ENCODE measurements at places on chromosomes 11 and 22.

DNA sequence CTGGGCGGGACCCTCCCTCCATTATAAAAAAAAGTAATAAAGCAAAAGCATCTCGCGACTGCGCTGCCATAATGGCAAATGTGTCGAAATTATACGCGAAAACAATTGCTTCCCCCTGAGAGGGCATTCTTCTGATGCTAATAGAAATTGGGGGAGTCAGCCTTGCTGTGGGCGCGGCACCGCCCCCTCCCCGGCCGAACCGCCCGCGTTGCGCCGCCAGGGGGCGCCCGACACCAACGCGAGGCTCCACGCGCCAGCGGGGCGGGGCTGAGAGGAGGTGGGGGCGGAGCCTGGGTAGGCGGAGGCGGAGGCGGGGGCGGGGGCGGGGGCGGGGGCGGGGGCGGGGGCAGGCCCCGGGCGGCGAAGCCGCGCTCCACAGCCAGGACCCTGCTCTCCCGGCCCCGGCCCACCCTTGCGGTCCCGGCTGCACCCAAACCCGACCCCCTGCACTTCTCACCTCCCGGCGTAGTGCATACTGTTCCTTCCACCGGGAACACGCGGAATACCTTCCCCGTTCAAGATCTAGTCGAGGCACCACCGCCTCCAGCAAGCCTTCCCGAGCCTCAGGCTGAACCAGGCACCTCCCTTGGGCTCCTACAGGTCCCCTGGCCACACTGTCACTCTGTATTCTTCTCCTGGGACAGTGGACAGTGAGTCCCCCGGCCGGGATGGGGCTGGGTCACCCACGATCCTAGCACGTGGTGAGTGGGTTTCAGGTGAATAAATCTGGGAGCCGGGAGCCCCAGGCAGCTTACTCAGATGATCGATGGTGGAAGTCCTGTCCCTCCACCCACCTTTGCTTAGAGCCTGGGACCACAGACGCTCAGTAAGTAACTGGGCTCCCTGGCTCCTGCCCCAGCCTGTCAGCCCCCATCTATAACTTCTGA lies 15.5 kb upstream of the UPK3A start:
- DNase-seq = peak; percentile 88

DNA sequence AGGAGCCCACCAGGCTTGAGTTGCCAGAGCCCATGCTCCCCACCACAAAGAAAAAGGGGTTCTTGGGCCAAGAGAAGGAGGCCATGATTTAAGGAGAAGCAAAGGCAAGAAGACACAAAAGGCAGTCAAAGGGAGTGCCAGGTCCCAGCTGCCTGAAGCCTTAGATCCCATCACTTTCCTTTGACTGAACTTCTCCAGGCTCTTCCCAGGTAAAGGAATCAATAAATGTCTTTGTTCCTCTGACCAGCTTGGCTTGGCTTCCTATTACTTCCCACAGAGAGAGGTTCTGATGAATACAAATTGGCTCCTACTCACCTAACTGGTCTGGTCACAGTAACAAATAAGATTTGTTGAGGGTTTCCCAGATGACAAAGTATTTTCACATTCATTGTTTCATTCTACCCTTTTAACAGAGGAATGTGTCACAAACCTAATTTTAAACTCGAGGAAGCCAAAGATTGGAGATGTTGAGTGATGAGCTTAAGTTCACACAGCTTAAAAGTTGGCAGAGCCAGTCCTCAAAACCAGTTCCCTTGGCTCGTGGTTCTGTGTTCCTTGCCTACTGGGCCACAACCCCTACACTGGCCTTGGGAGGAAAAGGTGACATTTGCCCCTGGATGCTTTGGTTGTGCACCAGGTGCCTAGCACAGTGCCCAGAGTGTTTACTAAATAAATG lies 96.4 kb upstream of the SESN3 start:
- DNase-seq = no peak

GRCh38 chr11:31690516-31690915 lies 120.6 kb downstream of the PAX6 start:
- no peak for DNase-seq

- no peak for DNase-seq
Observed at GRCh38 chr11:45253640-45254039, 32.5 kb downstream of the SYT13 start.

DNA sequence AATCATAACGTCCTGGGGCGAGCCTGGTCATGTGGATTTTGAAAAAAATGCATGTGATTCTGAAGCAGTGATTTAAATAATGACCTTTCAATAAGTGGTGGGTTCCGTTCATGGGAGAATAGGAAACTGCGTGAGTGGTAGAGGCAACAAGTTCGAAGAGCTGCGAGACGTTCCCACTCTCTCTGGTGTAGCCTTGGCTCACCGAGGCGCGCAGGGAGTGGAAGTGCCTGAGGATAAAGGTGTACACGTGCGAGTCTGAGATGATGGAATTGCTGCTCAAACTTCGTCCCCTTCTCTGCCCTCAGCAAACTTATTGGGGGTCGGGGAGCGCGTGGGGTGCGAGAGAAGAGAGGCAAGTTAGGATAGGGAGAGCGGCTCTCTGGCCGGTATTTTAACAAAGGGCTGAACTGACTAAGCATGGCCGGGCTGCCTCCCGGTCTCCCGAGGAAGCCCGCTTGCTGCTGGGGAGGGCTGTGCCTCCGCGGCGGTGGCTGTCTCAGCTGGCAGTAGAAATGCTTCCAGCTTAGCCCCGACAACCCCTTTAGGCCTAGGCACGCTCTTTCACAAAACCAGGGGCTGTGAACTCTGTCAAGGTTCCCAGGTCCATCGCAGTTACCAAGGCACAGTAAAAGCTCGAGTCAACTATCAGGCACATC lies 875 bp upstream of the STT3A start:
- peak; percentile 39 for DNase-seq

- no peak for DNase-seq
Observed at GRCh38 chr11:69641681-69642548, 959 bp downstream of the CCND1 start.

DNA sequence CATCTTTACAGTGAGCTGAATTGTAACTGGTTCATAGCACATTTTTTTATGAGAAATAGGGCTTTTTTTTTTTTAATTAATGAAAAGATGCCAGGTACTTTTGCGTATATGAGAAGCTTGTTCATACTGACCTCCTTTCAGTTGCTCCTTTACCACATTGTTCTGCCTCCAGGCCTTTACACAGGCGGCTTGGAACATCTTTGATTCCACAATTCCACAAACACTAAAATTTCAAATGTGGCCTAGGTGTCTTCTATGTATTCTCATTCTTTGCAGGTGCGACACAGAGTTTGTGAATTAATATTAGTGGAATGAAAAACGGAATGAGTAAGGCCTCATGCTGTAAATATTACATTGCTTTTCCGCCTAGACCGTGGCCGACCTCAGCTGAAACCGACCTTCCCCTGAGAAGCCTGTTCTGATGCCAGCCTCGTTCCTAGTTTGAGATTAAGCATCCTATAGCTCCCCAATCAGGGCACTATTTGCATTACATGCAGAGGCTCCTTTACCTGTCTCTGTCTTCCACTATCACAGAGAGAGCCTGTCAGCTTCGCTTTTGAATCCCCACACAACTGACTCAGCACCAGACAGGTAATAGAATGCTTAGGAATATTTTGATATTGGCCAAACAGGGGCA lies 125.8 kb downstream of the LDLRAD3 start:
- no peak for DNase-seq

GRCh38 chr22:26542831-26543230 lies 30.6 kb upstream of the TFIP11 start:
- peak; percentile 39 for DNase-seq

DNA sequence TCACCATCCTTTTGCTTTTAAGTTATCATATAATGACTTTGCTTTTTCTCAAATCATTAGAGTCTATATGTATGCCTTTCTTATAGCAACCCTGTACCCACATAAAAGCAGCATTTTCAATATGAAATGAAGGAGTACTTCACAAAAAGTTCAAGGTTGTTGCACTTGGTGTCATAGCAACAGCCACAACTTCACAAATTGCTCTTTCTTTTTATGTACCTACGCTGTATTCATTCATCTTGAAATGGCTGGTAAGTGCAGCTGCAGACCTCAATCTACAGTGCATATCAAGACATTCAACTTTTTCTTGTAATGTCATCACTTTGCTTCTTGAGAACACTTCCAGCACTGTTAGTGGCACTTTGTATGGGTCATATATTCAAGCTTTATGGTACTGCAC lies 18.6 kb downstream of the CWC15 start:
- DNase-seq = no peak

- DNase-seq = no peak
Observed at GRCh38 chr11:5257296-5257695, 2.7 kb upstream of the HBG2 start.

DNA sequence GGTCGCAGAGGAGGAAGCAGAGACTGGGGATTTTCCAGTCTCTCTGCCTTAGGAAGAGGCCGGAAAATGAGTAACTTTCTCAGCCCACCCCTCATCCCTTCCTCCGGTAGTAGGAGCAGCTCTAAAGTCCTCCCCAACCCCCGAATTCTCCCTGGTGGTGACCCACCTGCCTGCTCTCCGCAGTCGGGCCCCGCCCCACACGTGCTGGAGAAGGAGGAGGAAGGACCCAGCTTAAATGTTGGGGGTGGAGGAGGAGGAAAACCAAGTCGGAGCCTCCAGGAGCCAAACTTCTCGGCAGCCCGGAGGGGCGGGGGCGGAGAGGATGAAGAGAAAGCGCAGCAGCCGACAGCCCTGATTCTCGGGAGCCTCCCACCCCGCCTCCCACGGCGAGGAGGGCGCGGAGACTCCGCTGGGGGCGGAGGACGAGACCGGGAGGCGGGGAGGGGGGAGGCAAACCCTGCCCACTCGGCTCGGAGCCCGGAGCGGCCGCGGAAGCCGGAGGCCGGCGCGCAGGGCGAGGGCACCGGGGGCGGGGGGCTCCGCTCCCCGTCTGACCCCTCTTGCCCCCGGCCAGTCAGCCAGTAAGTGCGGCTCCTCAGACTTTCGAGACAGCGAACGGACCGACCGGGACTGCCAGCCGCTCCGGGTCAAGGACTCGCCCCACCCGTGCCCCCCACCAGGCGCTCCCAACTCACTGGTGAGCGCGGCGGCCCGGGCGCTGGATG lies at the start of gene TPBGL:
Gene TPBGL (plus strand): TSS at position 464 of the 725 bp plus-strand sequence. CDS start 276 bp downstream, outside the sequence.
- DNase-seq = no peak

GRCh38 chr11:33475993-33476392 lies 218.8 kb downstream of the HIPK3 start:
- DNase-seq = no peak

DNA sequence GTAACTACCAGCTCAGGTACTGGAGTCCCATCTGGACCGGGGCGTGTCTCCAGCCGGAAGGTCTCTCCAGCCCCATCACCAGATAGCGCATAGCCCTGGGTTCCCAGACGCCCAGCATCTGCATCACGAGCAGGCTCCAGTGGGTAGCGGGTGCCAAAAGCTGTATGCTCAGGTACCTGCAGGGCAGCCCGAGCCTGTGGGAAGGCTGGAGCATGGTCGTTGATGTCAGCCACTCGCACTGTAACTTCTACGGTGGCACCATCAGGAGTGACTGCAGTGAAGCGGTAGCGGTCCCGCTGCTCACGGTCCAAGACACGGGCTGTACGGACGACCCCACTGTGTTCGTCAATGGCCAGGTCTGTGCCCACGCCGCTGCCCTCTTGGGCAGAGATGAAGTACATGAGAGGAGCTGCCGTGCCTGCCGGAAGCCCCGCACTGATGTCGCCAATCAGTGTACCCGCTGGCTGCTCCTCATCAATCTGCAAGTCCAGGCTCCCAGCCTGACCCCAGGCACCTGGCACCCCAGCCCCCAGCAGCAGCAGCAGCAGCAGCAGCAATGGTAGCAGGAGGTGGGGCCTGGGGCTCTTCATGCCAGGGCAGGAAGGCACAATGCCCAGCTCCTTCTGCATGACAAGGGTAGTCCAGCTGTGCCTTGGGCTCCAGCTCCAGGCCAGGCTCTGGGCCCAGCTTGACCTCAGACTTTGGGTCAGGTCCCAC lies 14.5 kb downstream of the DCHS1 start:
- no peak for DNase-seq

- no peak for DNase-seq
Observed at GRCh38 chr11:504053-504993, 2.7 kb downstream of the RNH1 start.

DNA sequence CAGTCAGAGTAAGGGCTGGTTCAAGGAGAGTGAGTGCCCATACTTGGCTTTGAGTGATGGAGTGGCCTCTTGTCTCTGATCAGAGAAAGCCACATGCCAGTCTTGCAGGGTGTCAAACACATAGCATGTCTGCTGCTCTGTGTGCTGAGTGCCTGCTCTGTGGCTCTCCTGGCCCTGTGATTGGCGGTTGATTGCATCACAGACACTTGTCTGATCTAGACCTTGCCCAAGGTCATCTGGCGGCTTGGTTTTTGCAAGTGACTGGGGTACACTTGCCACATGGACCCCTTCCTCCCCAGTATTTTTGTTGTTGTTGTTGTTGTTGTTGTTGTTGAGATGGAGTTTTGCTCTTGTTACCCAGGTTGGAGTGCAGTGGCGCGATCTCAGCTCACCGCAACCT lies 10.3 kb downstream of the OSBP2 start:
- no peak for DNase-seq

GRCh38 chr11:86358720-86359119 lies 16.0 kb upstream of the CCDC81 start:
- DNase-seq = no peak

GRCh38 chr11:63507511-63507910 lies 1.6 kb downstream of the LGALS12 start:
- DNase-seq = no peak

DNA sequence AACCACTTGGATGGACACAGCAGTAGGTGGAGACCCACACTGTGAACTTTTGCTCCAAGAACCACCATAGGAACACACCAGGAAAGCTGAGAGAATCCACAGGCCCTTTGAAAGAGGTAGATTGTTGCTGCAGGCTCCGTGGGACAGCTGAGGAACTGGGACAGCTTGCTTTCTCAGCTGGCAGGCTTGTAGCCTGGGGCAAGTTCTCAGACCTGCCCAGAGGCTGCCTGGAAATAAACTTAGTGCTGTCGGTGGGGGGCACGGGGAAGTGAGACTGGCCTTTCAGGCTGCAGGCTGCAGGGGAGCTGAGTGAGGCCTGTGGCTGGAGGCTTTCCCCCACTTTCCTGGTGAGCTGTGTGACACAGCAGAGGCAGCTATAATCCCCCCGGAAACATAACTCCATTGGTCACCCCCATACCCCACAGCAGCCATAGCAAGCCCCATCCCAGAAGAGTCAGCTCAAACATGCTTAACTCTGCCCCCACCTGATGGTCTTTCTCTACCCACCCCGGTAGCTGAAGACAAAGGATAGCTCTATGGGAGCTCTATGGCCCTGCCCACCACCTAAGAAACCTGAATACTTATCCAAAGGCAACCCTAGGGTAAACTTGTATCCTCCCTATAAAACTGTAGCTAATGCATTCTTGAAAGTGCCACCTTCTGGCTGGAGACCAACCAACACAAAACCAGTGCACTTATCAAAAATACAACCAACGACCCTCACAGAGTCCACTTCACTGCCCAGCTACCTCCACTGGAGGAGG lies 21.4 kb upstream of the ACRV1 start:
- no peak for DNase-seq

DNA sequence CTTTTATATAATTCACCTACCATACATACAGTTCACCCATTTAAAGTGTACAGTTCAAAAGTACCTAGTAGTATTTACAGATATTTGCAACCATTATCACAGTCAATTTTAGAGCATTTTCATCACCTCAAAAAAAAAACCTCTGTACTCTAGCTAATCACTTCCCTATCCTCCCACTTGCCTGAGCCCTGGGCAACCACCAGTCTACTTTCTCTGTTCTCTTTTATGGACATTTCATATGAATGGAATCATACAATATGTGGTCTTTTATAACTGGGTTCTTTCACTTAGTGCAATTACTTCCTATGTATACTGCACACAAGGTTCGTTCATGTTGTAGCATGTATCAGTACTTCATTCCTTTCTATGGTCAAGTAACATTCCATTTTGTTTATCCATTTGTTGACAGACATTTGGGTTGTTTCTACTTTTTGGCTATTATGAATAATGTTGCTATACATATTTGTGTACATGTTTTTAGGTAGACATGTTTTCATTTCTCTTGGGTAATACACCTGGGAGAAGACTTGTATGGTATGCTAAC lies 17.8 kb upstream of the NEU3 start:
- DNase-seq = no peak
